ENCODE measurements at places on chromosomes 7 and 10.
A peak's percentile ranks its signal among the peaks of the same experiment; 100 is the strongest.

DNA sequence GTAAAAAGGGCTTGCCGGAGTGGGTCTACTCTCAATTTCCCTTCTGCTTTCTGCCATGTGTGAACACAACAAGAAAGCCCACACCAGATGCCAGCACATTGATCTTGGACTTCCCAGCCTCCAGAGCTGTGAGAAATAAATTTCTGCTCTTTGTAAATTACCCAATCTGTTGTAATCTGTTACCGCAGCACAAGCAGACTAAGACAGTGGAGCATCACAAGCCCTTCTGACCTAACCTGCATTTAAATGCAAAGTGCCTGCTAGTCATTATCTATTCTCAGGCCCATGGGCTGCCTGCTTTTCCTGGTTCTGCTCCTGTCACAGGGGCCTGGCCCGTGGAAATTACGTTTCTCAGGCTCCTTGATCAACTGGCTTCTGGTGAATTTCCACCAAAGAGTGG is 199.3 kb upstream of the AUTS2 start:
- DNase-seq = no peak

DNA sequence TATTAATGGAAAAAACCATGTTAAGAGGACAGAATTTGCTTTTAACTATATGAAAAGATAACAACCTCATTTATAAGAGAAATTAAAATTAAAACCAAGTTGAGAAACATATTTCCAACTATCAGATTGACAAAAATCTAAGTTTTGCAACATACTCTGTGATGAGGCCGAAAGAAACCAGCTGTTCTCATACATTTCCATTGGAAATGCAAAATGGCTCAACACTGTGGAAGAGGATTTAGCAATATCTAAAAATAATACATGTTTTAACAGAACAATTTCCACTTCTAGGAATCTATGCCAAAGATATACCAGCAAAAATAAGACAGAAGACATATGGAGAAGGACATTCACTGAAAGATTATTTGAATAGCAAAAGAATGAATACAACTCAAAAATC is 268.8 kb downstream of the DYNC1I1 start:
- no peak for DNase-seq

GRCh38 chr7:149662591-149663095 is 110.7 kb downstream of the ZNF467 start:
- DNase-seq = no peak

DNA sequence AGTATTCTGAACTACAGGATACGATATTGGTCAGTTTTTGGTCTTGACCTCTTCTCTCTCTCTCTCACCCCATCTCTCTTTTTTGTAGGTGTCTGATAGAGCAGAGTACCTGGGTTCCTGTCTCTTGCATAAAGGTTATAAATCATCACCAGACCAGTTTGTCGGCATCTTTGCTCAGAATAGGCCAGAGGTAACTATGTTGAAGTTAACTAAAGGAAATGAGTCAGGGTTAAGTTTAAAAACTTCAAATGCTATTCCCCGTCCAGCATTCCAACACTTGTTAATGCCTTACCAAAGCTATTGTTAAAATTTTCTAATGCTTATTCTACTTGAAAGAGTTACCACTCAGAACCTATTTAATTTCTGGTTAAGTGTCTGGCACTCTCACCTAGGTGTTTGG is 30.7 kb downstream of the ACSL5 start:
- DNase-seq = no peak

GRCh38 chr7:55224111-55224510 is 141.0 kb upstream of the LANCL2 start:
- DNase-seq = no peak

GRCh38 chr10:14180911-14181566 is 149.7 kb downstream of the FRMD4A start:
- DNase-seq = no peak

- no peak for DNase-seq
Observed at GRCh38 chr10:34102893-34103506, 712.1 kb downstream of the PARD3 start.

GRCh38 chr10:123995461-123996131 is 97.8 kb downstream of the CHST15 start:
- peak; percentile 36 for DNase-seq

DNA sequence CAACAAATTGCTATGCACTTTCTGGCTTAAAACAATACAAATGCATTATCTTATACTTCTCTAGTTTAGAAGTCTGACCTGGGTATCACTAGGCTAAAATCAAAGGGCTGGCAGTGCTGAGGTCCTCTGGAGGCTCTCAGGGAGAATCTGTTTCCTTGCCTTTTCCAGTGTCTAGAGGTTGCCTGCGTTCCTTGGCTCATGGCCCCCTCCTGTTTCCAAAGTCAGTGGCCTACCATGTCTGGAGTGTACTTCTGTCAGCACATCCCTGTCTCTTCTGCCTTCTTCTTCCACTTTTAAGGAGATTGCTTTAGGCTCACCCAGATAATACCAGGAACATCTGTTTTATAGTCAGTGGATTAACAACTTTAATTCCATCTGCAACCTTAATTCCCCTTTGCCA is 52.4 kb downstream of the CCNY start:
- no peak for DNase-seq

DNA sequence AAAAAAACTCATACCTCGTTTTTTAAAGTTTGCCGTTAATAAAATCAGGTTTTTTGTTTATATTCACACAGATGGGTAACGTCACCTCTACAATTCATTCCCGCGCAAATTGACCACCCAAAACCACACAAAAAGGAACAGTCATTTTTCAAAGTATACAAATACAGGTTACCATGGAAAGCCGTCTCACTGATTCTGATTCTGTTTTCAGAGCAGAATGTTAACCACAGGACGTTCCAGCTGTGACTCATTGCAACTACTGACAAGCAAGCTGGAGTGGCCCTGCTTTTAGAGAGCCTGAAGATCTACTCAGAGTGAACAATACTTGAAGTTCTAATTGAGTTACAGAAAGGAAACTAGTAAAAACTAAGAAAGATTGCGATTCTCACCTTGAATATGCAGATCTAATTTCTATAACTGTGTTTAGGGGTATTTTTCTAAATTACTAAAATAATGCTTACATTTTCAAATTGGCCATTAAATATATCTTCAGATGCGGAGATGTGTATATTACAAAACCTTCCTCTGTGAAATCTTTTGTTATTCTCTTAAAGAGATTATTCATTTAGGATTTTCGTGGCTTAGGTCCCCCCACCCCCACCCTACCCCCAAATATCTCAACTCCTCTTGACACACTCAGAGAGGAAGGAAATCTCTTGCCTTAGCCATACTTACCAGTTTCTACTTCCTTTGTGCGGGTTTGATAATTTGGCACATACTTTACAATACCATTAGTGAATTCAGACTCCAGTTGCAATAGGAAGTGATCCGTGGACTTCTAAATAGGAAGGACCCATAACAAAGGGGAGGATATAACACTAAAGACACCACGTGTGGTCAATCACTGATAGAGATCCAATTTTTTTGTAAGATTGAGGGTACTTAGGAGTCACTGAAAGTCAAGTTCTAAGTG is 106.0 kb downstream of the CUBN start:
- DNase-seq = peak; percentile 91

GRCh38 chr10:14953424-14954000 is 384 bp downstream of the DCLRE1C start:
- no peak for DNase-seq

DNA sequence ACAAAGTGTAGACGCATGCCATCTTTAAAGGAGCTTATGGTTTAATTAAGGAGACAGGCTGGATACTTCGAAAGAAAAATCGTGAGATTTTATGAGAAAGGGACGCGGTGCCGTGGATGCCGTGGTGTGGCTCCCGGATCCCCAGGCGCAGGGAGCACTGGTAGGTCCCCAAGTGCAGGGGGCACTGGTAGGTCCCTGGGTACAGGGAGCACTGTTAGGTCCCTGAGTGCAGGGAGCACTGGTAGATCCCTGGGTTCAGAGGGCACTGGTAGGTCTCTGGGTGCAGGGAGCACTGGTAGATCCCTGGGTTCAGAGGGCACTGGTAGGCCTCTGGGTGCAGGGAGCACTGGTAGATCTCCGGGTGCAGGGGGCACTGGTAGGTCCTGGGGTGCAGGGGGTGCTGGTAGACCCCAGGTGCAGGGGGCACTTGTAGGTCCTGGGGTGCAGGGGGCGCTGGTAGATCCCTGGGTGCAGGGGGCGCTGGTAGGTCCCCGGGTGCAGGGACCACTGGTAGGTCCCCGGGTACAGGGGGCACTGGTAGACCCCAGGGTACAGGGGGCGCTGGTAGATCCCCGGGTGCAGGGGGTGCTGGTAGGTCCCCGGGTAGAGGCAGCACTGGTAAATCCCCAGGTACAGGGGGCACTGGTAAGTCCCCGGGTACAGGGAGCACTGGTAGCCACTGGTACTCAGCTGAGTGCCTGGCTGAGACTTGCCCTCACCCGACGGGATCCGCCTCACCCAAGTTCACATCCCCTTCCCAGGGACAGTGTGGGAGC is 14.1 kb downstream of the PRKAG2 start:
- no peak for DNase-seq

DNA sequence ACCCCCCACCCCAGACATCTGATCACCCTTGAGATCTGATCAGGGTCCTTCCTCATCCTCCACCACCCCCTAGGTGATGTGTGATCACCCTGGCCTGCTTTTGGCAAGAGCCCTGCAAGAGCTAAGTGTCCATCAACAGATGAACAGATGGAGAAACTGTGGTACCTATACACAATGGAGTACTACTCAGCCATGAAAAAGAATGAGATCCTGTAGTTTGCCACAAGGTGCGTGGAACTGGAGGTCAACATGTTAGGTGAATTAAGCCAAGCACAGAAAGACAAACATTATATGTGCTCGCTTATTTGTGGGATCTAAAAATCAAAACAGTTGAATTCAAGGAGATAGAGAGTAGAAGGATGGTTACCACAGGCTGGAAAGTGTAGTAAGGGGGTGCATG is 209.1 kb downstream of the USP6NL start:
- no peak for DNase-seq

- no peak for DNase-seq
Observed at GRCh38 chr7:139393621-139394211, 34.0 kb downstream of the LUC7L2 start.

- DNase-seq = no peak
Observed at GRCh38 chr7:18491871-18492270, 3.7 kb upstream of the HDAC9 start.

- DNase-seq = no peak
Observed at GRCh38 chr10:91976317-91977051, 52.9 kb downstream of the BTAF1 start.

- no peak for DNase-seq
Observed at GRCh38 chr7:86733783-86734182, 90.1 kb downstream of the GRM3 start.

DNA sequence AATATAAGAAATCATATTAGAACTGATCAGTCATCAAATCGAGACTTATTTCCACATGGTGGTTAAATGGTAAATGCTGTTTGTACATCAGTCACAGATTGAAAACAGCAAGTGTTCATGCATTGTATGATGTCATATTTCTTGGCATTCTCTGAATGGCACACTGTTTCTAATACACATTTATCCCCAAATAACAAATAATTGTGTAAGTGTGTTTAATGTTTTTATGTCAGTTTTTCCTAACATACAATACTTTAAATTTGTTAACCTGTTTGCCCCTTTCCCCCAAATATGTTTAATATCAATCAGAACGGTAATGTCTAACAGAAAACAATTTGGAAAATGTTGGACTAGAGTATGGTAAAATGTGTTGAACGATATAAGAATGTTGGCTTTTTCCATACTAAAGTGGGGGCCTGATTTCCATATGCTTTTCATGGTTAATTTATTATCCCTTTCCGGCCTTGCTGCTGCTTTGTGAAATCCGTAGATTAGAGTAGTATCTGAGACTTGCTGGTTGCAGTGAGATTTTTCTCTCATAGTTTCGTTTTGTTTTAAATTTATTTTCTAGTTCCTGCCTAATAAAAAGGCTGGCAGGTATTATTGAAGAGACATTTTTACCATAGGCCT is 23.7 kb downstream of the RAB18 start:
- DNase-seq = no peak

DNA sequence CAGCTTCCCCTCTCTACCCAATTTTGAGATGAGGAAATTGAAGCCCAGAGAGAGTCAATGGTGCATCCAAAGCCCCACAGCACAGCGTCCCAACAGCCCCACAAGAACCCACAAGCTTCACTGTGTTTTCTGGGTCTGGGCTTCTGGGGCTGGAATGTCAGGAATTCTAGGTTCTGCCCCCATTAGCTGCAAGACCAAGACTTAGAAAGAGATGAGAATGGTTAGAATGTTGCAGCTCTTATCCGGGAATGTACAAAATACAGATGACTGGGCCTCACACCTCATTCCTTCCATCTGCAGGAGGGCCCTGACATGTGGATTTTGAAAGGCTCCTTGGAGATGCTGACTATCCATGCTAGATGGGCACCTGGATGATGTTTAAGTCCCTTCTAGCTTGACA is 6.0 kb upstream of the SGPL1 start:
- no peak for DNase-seq

GRCh38 chr10:97136756-97137155 is 49.0 kb downstream of the SLIT1 start:
- DNase-seq = no peak

DNA sequence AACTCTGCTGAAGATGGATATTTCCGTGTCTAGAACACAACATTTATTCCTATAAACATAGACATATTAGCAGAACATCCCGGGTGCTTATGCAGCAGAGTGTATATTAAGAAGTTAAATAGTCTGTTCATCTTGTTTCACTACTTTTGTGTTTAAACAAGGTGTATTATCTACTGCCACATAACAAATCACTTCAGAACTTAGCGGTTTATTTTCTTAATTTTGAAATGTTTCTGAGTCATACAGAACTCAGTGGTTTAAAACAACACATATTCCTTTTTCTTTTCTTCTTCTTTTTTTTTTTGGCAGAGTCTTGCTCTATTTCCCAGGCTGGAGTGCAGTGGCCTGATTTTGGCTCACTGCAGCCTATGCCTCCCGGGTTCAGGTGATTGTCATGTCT is 25.8 kb downstream of the DENND10 start:
- no peak for DNase-seq

GRCh38 chr7:50552921-50553320 is 12.3 kb downstream of the DDC start:
- DNase-seq = peak; percentile 28

DNA sequence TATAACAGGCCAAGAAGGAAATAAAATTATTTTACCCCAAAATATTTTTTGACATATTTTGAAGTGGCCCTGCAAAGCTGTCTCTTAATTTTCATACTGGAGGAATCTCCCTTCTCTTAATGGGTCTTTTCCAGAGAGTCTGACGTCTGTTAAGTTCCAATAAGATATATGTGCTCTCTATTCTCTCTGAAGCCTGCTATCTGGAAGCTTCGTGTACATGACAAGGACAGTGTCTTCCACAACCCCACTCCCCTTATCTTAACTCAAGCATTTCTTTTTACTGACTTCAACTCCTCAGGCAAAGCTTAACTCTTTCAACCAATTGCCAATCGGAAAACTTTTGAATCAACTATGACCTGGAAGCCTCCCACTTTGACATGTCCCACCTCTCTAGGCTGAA is 29.2 kb upstream of the IL15RA start:
- no peak for DNase-seq

GRCh38 chr10:88165849-88166271 is 302.4 kb downstream of the PTEN start:
- no peak for DNase-seq

DNA sequence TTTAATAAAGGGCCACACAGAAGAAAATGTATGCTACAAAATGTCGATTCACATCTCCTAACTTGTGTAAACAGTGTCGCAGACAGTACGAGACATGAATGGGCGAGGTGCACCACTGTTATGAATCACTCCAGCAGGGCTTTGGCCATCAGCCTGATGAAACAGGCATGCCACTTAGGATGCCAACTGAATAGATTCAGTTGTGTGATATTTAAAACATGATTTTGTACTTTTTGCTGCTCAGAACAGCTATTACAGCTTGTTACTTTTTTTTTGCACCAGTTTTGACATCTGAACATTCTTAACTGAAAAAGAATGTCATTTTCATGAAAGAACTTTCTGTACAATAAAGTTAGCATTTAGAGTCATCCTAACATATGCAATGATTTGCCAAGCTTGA is 138.1 kb downstream of the VTI1A start:
- no peak for DNase-seq

All from smooth muscle cell of the brain vasculature (primary cell).